ENCODE measurements at places on chromosomes 16 and 17.

- DNase-seq = peak; percentile 35
Observed at GRCh38 chr16:57045694-57046381, 46.5 kb upstream of the CPNE2 start.

DNA sequence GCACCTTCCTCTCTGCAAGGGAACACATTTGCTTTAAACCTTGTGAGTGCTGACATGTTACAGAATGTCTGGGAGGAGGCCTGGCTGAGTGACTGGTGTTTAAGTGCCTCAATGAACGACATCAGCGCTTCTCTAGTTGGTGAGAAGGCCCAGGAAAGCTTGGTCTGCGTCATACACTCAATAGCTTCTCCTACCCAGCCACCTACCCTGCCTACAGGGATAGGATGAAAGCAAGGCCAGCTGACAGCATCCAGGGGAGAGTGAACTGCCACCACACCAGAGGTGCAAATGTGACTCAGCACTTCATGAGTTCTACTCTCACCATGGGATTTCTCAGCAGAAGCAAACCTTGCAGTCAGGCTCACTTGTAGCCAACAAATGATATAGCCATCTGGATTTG is 31.7 kb upstream of the CFAP20 start:
- DNase-seq = no peak

GRCh38 chr17:27808628-27809027 is 8.3 kb upstream of the NOS2 start:
- no peak for DNase-seq

GRCh38 chr17:36034127-36034526 is 16.4 kb upstream of the CCL23 start:
- no peak for DNase-seq

GRCh38 chr16:84663433-84664101 is 15.3 kb downstream of the KLHL36 start:
- DNase-seq = no peak
